ENCODE measurements at places on chromosomes 11 and 22.

DNA sequence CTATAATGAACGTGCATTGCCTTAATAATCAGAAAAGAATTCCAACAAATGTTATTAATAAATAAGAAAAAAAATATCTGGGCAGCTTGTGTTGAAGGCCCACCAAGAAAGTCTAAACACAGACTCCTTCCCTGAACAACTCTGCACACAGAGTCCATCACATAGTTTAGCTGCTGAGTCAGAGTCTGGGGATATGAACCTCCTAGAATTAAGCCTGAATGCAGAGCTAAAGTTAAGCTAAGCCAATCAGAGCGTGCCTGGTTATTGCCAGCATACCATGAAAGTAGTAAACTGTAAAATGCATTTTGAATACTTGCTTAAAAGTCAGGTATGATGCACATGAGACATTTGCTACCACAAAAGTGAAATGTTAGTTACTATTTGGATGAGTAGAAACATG is 25.6 kb upstream of the TENM4 start:
- no peak for DNase-seq

GRCh38 chr11:92859156-92859690 is 110.2 kb upstream of the MTNR1B start:
- no peak for DNase-seq

GRCh38 chr11:25702417-25702816 is 629.5 kb upstream of the ANO3 start:
- no peak for DNase-seq

DNA sequence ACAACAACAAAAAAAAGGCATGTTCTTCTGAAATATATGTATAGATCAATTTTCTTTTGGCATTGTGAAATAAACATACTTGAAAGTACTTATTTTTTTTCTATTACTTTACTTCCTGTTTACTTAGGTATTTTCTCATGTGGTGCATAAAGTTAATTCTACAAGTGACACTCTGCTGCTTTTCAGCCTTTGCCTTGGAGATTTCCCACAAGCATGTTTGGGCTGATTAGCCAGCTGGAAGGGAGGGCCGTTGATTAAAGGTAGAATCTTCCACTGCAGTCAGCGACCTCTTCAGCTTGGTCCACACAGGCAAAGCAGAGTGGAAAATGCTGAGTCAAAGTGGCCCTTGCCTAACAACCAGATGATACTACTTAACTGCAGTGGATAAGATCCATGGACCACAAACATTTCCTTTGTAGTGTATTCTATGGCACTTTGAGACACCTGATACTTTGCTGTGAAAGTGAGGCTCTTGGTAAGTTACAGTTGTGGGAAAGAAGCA is 176.0 kb downstream of the ARHGAP42 start:
- no peak for DNase-seq

GRCh38 chr11:99916078-99916477 is 771.0 kb upstream of the ARHGAP42 start:
- no peak for DNase-seq

DNA sequence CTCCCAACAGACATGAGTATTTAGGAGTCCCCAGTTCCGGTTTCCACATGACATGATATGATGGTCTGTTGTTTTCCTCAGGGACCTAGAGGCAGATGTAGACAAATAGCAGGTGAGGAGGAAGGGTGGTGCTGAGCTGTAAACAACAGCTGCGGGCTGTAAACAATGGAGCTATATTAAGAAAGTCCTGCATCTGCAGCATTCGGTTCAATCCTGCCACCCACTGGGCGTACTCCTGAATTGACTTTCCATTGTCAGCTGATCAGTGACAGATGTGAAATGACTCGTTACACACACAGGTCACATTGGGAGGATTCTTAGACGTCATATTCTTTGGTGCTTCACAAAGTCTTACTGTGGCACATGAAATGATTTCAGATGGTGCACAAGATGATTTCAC is 26.8 kb upstream of the RAG1 start:
- DNase-seq = no peak

Data from H1 (cell line).